ENCODE measurements at places on chromosomes 3 and 15.

DNA sequence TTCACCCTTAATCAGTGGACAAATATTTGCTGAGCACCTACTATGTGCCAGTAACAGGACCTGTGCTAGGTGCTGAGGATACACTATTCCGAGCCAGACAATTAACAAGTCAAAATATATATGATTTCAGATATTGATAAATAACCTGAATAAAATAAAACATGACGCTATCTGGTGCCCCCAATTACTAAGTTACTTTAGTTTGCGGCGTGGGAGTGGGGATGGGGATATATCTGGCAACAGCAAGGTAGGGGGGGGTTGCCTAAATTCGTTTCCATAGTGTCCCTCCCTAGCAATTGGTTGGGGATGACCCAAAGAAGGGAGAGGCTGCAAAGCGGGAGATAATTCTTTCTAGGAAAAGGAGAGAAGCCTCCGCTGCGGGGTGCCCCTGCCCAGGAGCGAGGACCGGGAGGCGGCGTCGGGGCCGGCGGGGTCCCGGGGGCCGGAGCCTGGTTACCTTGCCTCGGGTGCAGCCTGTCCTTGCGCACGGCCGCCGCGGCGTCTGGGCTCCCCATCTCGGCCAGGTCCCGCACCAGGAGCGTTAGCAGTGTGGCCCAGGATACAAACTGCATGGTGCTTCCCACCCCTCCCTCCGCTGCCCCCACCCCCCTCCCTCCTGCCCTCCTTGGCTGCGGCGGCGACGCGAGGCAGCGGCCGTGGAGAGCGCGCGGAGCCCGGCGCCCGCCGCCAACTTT lies 567 bp downstream of the ADAMTS9 start:
- DNase-seq: no peak

- no peak for DNase-seq
Observed at GRCh38 chr15:100973351-100974111, 54.4 kb downstream of the LRRK1 start.

GRCh38 chr3:14150491-14151230 lies 25.8 kb downstream of the TMEM43 start:
- DNase-seq: no peak

GRCh38 chr3:61664105-61664482 lies 102.7 kb downstream of the PTPRG start:
- DNase-seq: no peak

DNA sequence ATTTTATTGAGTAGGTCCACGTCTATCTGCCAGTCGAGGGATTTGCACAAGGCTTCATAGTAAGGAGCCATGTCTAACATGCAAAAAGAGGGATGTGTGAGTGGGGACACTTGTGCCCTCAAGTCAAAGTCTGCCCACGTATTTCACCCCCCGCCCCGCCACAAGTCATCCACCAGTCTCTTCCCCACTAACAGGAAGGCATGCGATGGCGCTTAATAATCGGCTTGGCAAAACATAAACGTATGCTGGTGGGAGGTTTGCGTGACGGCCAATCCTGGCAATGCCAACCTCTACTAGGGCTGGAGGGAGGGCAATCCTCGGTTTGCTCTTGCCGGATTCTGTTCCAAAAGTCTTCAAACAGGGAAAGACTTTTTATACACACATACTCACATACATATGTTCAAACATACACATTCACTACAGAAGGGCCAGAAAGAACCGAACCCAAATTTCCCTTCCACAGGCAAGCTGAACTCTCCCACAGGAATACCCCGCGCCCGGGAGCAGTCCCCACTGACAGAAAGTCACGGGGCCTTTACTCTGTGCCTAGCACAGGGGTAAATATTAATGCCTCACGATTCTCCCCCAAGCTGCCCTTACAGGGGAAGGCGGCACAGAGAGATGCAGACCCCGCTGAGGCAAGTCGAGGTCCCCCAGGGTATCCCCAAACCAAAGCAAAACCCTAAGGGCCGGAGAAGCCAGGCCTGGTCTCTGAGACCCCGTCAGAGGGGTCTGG lies 675 bp downstream of the PSMD6 start:
- DNase-seq: no peak

DNA sequence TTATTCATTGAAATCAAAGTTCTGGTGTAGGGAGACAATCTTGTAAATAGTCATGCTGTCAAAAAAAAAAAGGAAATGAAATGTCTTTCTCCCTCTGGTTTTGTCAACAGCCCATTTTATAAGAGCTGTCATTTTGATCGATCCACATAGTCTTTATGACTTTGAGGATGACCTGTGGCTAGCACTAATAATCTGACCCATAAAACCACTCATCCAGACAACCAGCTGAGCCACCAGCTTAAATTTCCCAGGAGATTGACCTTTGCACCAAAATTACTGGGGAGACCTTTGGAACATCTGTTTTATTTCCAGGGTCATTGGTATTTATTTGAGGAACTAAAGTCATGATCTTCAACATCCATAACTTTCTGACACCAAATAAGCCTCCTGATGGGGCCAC lies 98.5 kb upstream of the MME start:
- no peak for DNase-seq

DNA sequence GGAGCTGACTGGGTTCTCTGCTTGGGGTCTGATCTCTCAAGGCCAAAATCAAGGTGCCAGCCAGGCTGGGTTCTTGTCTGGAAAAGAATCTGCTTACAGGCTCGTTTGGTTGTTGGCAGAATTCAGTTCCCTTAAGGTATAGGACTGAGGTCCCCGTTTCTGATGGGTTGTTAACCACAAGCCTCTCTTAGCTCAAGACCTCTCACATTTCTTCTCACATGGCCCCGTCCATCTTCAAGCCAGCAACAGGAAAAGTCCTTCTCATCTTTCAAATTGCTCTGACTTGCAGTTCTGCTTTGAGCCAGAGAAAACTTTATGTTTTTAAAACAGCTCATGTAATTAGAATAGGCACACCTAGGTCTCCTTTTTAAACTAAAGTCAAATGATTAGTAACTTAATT lies 20.4 kb downstream of the UACA start:
- DNase-seq: no peak

DNA sequence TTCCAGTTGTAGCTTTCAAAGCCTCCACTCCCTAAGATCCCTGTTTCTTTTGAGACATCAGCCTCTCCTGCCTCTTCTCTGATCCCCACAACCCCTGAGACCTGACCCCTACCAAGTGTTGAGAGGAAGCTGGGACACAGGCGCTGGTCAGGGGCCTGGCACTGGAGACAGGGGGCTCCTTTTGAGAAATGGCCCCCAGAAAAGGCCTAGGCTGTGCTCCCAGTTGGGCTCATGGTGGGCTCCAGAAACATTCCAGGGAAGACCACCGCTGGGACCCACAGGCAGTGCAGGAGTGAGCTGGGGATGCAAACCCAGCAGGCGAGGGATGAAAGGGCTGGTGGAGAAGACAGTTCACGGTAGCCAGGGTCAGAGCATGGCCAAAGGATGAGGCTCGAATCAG lies 16.6 kb downstream of the SSUH2 start:
- DNase-seq: no peak

DNA sequence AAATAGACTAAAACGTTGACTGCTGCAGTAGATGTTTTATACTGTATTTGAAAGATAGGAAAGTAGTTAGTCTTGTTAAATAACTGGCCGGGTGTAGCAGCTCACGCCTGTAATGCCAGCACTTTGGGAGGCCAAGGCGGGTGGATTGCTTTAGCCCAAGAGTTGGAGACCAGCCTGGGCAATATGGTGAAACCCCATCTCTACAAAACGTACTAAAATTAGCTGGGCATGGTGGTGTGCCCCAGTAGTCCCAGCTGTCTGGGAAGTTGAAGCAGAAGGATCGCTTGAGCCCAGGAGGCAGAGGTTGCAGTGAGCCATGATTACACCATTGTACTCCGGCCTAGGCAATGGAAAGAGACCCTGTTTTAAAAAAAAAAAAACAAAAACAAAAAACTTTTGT lies 60.5 kb upstream of the ULK4 start:
- no peak for DNase-seq

DNA sequence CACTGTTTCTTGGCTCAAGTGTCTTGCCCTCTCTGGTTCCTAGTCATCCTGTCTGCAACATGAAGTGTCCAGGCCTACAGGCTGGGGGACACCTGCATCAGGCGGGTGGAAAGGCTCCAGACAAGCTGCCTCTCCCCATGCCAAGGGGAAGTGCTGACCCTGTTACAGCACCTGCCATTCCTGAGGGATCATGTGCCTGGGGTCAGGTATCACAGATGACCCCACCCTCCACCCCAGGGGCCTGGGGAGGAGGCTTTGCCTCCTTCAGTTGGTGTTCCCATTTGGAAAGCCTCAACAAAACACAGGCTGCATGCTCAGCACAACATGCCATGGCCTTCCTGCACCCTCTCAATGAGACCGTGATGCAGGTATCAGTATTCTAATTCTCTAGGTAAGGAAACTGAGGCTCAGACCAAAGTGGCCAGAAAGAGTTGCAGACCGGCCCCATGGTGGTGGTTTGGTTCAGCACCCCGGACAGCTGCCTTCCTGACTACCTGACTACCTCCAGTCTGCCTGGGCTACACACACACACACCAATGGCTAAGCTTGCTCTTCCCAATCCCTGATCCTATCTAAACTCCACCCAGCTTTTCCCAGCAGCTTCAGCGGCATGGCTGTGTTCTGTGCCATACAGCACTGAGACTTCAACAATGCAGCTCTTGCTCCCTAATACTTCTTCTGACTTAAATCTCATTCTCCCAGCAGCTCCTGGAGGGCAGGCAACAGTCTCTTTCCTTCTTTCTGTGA lies 69.7 kb upstream of the LINGO1 start:
- no peak for DNase-seq

DNA sequence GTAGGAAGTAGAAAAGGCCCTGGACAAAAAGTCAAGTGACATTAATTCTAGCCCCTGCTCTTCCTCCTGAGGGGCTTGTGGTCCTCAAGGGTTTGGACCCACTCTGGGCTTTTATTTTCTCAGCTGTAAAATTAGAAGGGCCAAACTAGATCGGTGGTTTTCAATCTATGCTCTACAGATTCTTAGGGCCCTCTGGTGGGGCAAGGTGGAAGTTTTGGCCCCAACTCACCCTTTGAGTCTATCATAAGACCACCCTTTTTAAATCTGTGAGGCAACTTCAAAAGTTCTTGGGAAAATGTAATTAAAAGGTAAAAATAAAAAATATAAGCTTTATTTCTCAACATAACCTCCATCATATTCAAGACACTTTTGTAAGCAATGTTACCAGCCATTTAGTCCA lies 25.6 kb upstream of the CFAP161 start:
- no peak for DNase-seq

DNA sequence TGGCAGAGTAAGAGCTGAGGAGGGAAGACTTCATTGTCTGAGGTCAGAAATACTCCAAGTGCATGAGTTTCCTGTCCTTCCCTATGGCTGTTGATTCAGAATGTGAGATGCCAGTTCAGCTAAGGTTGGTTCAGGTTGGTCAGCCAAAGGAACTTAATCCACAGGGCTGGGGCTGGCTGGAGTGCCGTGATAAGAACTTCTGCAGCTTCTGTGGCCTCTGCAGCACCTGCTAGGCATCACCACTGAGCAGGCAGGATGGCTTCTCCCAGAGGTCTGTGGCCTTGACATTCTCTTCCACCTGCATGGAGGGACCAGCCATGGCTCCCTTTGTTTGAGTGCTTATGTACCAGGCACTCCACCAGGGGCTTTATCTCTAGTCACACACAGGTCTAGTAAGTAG lies 109.5 kb upstream of the PLXNA1 start:
- DNase-seq: no peak

- no peak for DNase-seq
Observed at GRCh38 chr3:128395500-128396162, 71.1 kb downstream of the DNAJB8 start.

GRCh38 chr3:125123451-125124305 lies 67.9 kb upstream of the HEG1 start:
- no peak for DNase-seq

- no peak for DNase-seq
Observed at GRCh38 chr15:23687143-23687470, at the start of gene NDN. NDN (minus strand) TSS chr15:23687305; CDS start chr15:23687217, 88 bp downstream.

- DNase-seq: no peak
Observed at GRCh38 chr15:69143756-69144436, 16.5 kb upstream of the GLCE start.

- no peak for DNase-seq
Observed at GRCh38 chr3:33146791-33147445, 33.1 kb downstream of the CRTAP start.

DNA sequence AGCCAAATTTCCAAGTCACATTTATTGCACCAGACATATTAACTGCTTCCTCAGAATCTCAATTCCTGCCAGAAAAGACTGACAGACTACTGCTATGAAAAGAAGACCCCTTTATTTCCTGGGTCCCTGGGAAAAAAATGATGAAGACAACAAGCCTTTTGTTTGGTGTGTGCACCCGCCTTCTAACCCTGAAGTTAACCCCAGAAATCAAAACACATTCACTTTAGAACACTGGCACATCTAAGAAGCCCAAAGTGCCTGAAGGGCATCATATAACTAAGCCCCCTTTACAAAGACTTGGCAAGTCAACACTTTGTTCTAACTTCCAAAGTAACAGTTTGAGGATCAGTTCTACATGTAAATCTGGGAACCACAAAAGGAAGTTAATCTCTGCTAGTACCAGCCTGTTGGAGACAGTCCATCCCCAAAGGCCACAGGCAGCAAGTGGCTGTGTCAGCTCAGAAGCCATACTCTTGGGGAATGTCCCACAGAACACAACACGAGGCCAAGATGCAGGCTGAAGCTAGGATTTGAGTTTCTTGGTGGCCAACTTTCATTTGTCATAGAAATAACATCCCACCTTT lies 16.3 kb upstream of the ATP1B3 start:
- no peak for DNase-seq

GRCh38 chr3:125443923-125444322 lies 68.8 kb upstream of the ZNF148 start:
- DNase-seq: no peak

GRCh38 chr3:195085356-195086130 lies 185.4 kb downstream of the XXYLT1 start:
- DNase-seq: no peak

- DNase-seq: no peak
Observed at GRCh38 chr15:83300826-83301225, 16.4 kb upstream of the BNC1 start.

GRCh38 chr15:61133361-61133760 lies 95.7 kb downstream of the RORA start:
- no peak for DNase-seq

DNA sequence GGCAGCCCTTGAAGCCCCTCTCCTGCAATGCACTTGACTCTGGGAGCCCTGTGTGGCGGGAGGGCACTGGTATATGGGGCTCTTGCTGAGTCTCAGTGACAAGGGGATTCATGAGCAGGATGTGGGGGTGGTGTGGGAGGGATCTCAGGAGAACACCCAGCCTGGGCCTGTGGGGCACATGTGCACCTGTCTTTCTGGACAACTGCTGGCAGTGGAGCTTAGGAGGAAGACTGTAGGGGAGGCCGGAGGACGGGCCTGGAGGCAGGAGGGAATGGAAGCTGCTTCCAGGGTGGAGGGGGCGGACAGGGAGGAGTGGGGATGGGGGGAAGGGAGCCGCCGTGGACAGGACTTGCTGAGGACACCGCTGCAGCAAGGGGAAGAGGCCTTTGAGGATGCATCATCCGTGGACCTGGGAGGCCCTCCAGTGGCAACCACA lies 10.8 kb upstream of the SNRPA1 start:
- no peak for DNase-seq

- no peak for DNase-seq
Observed at GRCh38 chr3:158768361-158768787, 33.5 kb upstream of the MFSD1 start.

- DNase-seq: no peak
Observed at GRCh38 chr3:169215461-169216352, 447.8 kb downstream of the MECOM start.

GRCh38 chr3:187264021-187264420 lies 27.5 kb downstream of the MASP1 start:
- no peak for DNase-seq

Data from T-helper 9 cell (primary cell).